ENCODE measurements at places on chromosomes 3 and 15.
A peak's percentile ranks its signal among the peaks of the same experiment; 100 is the strongest.

DNA sequence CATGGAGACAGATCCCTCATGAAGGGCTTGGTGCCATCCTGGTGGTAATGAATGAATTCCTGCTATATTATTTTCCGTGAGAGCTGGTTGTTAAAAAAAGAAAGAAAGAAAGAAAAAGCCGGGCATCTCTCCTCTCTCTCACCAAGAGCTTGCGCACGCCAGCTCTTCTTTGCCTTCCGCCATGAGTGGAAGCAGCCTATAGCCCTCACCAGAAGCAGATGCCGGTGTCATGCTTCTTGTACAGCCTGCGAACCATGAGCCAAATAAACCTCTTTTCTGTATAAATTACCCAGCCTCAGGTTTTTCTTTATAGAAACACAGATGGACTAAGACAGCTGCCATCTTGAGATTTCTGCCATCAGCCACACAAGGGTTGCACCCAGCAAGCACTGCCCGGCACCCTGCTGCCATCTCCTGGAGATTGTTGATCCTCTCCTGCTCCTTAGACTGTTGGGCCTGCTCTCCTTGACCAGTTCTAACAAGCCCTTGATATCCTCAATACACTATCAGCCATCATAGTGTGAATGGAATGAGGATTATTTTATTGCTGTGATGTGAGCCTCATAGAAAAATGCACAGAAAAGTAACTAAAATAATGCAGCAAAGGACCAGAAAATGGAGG, 3.5 kb upstream of the AHSG start:
- no peak for DNase-seq

- peak; percentile 91 for DNase-seq
Observed at GRCh38 chr3:24237971-24238706, 256.5 kb downstream of the THRB start.

- no peak for DNase-seq
Observed at GRCh38 chr3:147773116-147773630, 364.0 kb downstream of the ZIC1 start.

DNA sequence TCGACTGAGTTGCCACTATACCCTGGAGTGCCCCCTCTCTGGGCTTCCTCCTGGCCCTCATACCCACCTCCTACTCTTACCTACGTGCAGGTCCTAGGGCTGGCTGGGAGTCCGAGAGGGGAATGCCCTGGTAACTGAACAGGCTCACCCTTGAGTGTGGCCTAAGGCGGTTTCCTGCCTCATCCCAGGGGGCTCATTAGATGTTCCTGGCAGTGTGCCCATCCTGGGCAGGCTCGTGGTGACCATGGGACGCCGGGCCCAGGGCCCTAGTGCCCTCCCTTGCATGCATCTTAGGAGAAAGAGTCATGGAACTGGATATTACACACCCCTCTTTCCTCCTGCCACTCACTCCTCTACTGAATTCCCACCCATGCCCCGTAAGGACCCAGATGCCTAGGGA, 2.8 kb downstream of the SEMA4B start:
- no peak for DNase-seq

DNA sequence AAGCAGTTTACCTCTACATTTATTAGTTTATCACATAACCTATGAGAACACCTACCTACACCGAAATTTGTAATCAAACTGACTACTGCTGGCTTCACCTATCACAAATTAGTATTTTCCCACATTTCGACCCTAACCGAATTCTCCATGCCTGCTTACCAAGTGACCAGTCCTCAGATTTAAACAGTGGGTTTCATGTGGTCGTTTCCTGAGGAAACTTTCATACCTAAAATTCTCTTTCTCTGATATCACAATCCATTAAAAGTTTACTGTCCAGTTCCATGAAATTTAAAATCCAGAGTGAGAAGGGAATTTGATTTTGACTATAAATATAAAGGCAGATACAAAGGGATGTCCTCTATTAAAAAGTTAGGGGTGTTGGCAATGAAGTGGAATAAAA, 1.9 kb downstream of the PLOD2 start:
- no peak for DNase-seq

DNA sequence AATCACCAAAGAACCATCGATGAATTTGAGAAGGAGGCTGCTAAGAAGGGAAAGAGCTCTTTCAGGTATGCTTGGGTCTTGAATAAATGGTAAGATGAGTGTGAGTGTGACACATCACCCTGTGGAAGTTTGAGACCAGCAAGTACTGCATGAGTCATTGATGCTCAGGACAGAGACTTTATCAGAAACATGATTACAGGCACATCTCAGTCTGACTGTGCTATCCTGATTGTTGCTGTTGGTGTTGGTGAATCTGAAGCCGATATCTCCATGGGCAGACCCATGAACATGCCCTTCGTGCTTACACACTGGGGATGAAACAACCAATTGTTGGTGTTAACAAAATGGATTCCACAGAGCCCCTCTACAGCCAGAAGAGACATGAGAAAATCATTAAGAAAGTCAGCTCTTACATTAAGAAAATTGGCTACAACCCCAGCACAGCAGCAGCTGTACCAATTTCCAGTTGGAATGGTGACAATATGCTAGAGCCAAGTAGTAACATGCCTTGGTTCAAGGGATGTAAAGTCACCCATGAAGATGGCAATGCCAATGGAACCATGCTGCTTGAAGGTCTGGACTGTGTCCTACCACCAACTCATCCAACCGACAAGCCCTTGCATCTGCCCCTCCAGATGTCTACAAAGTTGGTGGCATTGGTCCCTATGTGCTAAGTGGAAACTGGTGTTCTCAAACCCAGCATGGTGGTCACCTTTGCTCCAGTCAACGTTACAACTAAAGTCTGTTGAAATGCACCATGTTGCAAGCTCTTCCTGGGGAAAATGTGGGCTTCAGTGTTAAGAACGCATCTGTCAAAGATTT, 20.5 kb downstream of the TM4SF4 start:
- no peak for DNase-seq

DNA sequence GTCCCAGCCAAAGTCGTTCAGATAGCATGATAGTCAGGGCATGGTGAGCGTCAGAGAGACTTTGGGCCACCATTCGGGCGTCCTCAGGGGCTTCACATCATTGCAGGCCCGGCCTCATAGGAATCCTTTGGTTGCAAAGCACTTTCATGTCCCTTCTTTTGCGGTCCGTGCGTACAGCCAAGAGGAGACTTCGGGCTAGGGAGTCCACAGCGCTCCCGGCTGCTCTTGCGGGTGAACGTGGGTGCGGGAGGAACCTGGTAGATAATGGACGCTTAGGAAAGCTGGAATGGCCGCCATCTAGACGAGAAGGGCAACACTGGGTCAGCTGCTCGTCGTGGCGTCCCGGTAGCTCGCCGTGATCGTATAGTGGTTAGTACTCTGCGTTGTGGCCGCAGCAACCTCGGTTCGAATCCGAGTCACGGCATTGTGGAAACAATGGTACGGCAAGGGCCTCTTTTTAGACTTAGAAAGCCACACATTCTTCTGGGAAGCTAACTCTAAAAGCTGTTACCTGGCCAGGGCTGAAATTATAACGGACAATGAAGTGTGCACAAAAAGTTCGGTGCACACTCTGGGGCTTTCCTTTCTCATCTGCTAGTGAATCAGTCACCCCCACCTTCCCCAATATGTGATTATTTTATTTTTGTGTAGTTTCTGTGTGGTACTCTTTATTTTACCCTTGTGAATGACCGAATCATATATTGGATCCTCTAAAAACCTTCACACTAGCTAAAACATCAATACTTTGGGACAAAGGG, 13.2 kb upstream of the SHF start:
- DNase-seq: peak; percentile 47

GRCh38 chr3:28847736-28848135, 433.1 kb upstream of the RBMS3 start:
- no peak for DNase-seq

DNA sequence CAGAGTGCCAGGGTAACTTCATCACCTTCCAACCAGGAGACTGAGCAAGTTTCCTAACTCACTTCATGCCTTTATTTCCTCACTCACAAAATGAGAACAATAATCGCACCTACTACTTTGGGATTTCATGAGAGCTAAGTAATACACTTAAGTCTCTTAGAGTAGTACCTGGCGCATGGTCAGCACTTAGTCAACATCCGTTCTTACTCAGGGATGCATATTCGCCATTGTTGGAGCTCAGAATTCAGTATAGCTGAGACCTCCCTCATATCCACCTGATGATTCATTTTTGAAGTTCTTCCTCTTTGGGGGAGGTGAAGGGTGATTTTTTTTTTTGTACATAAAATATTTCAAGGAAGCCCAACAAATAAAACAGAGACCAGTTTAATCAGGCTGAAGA, 188.2 kb downstream of the AGBL1 start:
- DNase-seq: no peak

GRCh38 chr3:10774825-10775224, 41.2 kb upstream of the SLC6A11 start:
- no peak for DNase-seq

GRCh38 chr3:173397161-173398110, at the start of gene NLGN1:
Gene NLGN1, plus strand, starts transcription at chr3:173397744.
- DNase-seq: peak; percentile 14

- no peak for DNase-seq
Observed at GRCh38 chr15:35101335-35101734, 16.2 kb upstream of the NANOGP8 start.

DNA sequence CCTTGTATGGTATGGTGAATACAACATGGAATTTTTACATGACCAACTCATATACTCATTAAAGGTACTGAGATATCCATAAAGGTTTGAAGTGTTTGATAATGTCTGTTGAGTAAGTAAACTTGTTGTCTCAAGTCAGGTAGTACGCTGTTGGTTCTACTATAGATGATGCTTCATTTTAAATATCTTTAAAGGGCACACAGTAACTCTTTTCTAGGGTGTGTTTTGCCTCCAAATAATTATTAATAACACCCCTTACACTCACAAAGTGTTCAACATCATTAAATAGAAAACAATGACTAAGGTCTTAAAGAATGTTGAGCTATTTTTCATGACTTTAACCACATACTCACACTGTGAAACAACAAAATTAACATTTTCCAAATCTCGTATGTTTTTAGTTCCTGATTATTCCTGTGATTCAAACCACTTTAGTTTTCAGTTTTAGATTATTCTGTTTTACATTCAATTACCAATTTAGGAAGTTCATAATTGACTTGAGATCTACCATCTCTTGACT, 220.0 kb upstream of the NANOGP8 start:
- DNase-seq: no peak

DNA sequence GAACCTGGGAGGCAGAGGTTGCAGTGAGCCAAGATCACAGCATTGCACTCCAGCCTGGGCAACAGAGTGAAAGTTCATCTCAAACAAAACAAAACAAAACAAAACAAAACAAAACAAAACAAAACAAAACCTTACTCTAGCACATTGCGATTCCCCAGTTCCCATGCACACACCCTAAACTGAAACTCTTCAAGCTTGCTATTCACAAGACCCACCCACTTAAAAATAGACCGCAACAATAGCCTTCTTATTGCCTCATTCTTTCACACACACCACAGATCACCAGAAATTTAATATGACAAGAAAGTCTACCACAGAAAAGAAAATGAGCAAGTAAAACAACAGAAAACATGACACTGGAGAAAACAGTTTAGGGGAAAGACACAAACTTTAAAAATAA, 598.4 kb downstream of the FHIT start:
- no peak for DNase-seq

DNA sequence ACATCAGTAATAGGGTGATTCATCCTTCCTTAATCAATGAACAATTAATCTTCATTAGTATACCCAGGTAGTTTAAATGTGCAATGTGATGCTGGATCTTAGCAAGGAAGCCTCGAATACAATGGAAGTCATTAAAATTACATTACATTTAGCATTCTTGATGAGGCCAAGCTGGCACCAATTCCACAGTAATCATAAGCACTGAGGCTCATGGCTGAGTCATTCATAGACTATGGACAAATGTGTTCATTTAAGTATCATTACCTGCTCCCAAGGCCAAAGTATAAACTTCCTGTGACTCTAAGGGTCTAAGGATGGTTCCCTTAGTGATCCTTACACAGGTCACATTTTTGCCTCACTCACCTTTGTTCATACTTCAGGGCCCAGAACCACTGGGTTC, 266.4 kb upstream of the CDIN1 start:
- DNase-seq: no peak

- no peak for DNase-seq
Observed at GRCh38 chr3:8668216-8668615, 23.6 kb upstream of the SSUH2 start.

DNA sequence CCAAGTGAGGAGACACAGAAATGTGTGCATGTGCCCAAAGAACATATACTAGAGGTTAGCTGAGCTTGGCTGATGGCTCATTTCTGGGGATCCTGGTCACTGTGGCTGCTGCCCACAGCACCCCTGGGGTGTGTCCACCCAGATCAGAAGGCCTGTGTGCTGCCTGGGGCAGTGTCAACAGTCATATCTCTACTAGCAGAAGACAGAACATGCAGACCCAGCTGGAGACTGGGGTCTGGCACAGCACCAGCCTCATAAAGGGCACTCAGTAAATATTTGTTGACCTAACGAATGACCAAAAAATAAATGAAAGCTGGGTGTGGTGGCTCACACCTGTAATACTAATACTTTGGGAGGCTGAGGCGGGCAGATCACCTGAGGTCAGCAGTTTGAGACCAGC, 16.4 kb downstream of the CHRNA3 start:
- no peak for DNase-seq

DNA sequence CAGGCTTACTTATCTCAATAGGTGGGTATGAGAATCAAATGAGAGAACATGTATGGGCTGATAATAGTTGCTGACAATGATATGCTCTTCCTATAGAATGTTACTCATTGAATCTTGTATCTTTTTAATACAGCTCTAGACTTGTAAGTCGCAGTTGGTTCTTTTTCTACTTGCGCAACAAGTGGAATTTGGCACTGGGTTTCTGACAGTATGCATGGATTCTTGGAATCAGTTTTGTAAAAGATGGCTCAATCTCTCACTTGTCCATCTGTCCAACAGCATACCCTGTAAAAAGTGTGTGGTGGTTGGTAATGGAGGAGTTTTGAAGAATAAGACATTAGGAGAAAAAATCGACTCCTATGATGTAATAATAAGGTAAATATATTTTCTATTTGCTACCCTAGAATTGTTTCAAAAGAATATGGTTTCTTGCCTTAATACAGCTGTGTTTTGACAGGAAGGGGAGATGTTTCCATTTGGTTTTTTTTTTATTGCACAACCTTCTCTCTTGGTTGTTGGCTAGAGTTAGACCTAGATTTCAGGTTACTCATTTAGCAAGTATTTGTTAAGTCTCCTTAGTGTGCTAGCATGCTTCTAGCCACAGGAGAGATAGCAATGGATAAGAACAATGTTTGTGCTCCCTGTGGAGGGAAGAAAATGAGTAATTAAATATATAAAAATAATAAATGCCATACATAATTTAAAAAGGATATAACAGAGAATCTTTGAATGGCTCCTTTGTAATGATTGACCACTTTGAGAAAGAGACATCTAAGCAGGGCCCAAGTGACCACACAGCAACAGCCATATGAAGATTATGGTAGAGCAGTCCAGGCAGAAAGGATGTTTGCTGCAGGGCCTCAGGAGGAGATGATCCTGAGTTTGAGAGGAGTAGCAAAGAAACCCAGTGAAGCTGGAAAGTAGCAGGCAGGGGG, 21.8 kb downstream of the ST3GAL6 start:
- peak; percentile 88 for DNase-seq

GRCh38 chr3:3194861-3195260, 15.4 kb upstream of the CRBN start:
- no peak for DNase-seq

GRCh38 chr15:77904436-77904821, 173.1 kb downstream of the TBC1D2B start:
- DNase-seq: no peak

GRCh38 chr15:48559285-48559684, 86.2 kb downstream of the FBN1 start:
- no peak for DNase-seq
